ENCODE measurements at places on chromosomes 7 and 10.

DNA sequence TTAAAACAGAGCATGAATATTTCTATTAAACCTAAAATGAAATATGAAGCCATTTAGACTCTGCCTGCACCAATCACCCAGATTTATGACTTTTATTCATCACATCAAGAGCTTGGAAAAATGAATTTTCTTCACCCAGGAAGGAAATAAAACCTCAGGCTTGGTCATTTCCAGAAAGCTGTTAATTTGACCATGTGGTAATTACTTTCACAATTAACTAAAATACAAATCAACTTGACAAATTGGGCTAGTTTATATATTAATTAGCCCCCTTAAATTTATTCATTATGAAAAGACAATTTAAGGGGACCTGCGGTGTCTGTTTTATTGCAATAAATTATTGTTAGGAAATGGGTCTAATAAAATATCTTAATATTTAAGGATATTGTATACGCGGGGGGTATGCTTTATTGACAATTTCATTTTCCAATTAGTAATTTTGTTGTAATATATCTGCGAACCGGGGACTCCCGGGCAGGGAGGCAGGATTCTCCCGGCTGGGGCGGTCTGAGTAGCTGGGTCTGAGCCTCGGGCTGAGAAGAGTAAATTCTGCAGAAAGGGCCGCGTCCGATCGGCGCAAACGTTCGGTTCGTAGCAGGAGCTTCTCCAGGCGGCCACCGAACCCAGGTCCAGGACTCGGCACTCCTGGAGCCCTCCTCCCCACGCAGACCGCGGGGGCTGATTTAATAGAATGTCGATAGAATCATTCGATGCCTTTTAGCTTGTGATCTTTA, 9.4 kb upstream of the MNX1 start:
- no peak for DNase-seq

DNA sequence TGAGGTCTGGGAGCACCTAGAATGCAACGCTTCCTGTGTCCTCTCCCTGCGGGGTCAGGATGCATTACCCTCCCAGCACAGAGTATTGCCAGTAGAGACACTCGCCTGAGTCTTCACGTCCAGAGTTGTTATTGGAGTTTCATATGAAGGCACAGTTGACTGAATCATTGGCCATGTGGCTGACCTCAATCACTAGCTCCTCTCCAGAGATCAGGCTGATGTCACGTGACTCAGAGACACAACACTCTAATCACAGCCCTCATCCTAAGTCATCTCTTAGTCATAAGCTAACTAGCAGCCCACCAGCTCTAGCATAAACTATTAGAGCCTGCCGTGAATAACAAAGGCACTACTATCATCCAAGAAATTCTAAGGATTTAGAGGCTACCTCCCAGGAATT, 107.8 kb downstream of the HECW1 start:
- DNase-seq = no peak

- no peak for DNase-seq
Measured at GRCh38 chr7:39260279-39260844, 282.7 kb downstream of the POU6F2 start.

GRCh38 chr10:6486309-6486708, 93.8 kb downstream of the PRKCQ start:
- no peak for DNase-seq

- DNase-seq = no peak
Measured at GRCh38 chr7:124413029-124413428, 352.6 kb downstream of the GPR37 start.

DNA sequence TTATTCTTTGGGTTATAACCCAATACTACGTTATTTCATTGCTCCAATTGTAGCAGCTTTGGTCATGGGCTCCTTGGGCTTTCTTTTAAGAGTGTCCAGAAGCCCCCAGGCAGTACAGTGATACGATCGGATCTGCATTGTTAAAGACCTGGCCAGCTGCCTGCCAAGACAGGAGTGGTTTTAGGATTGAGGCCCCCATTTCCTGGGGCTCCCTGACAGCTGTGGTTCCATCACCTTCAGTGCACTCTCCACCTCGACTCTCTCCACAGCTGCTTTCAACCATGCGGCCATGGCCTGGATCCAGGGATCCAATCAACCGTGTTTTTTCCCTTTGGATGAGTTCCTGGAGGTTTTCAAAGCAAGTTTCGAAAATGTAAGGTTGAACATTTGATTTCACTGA, 123.4 kb upstream of the BTBD16 start:
- no peak for DNase-seq

- no peak for DNase-seq
Measured at GRCh38 chr7:142153400-142153799, 41.9 kb downstream of the MGAM2 start.

DNA sequence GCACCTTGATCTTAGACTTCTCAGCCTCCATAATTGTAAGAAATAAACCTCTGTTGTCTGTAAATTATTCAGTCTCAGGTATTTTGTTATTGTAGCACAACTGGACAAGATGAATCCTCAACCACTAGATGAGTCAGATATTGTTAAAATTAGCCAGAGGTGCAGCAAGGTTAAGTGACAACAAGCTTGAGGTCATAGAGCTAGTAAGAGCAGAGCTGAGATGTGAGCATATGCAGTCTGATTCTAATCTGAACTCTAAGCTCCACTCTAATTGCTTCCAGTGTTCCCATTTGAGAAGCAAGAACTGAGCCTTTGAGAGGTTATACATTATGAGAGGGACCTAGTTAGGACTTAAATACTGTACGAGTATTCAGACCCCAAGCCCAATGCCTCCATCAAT, 93.1 kb downstream of the FZD1 start:
- no peak for DNase-seq

- no peak for DNase-seq
Measured at GRCh38 chr7:39460486-39460885, 105.7 kb upstream of the YAE1 start.

GRCh38 chr7:135940077-135941075, 36.8 kb downstream of the MTPN start:
- no peak for DNase-seq

DNA sequence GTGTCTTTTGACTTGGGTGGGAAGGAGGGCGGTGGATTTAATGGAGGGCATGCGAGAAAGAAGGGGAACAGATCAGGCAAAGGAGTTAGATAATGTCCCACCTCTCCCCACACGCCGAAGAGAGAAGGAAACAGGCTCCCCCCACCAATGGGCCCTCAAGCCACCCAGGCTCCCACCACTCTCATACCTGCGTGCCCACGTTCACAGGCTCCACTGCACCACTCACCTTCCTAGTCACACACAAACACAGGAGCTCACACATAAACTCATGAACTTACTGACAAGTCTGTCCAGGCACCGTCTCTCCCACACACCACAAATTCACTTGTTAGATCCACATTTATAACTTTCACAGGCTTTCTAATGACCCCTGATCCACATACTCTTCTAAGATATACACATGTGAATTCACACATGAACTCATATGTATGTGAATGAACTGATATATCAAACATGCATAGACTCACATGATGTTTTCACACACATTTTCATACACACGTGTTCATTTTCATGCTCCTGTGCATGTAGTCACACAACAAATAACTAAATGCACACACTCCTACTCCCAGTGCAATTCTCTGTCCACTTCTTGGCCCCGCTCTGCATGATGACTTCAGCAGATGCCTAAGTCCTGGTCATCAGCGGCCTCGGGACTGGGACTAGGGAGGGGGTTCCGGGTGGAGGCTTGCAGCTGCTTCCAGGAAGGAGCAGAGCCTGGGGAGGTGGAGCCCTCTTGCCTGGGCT, 1.5 kb downstream of the LZTS2 start:
- no peak for DNase-seq

DNA sequence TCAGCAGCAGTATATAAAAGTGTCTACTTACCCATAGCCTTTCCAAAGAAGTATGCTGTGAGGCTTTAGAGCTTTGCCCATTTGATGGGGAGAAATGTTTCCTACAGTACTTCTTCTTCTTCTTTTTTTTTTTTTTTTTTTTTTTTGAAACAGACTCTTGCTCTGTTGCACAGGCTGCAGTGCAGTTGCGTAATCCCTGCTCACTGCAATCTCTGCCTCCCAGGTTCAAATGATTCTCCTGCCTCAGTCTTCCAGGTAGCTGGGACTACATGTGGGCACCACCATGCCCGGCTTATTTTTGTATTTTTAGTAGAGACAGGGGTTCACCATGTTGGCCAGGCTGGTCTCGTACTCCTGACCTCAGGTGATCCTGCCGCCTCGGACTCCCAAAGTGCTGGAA, 101.7 kb upstream of the TMEM26 start:
- no peak for DNase-seq

GRCh38 chr10:69107176-69107490, 16.8 kb upstream of the VPS26A start:
- no peak for DNase-seq

DNA sequence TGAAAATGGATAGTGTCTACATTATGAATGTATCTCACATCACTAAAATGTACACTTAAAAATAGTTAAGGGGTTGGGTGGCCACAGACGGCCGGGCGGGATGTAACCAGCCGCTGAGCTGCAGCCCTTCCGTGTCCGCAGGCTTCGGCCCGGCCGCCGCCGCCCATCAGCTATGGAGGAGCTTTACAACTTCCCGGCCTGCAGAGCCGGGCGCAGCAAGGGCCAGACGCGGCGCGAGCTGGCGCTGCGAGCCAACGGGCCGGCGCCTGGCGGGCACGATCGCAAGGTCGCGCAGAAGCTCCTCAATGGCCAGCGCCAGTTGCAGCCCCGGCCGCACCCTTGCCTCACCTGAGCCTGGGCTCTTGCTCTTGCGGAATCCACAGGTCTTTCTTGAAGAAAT, 69.1 kb downstream of the KMT2C start:
- DNase-seq = no peak

DNA sequence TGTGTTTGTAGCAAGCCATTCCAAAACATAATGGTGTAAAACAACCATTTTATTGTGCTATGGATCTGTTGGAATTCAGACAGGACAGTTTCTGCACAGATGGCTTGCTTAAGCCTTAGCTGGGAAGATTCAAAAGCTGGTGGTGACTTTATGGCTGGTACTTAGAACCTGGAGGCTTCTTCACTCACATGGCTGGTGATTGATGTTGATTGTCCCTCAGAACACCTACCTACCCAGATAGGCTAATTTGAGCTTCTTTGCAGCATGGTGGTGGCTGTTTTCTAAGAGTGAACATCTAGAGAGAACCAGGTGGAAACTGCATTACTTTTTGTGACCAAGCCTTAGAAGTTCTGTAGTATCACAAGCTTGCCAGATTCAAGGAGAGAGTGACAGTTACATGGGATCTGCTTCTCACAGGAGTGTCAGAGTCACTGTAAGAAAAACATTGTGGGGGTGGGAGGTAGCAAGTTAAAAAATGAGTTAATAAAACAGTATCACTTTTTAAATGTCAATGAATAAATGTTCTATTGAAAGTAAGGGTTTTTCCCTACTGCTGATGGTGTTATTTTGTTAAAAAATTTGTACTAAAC, 7.1 kb downstream of the R3HCC1L start:
- DNase-seq = no peak

- DNase-seq = no peak
Measured at GRCh38 chr7:103573479-103574058, 127.6 kb upstream of the SLC26A5 start.

- no peak for DNase-seq
Measured at GRCh38 chr10:48740015-48740707, 55.5 kb downstream of the WDFY4 start.

DNA sequence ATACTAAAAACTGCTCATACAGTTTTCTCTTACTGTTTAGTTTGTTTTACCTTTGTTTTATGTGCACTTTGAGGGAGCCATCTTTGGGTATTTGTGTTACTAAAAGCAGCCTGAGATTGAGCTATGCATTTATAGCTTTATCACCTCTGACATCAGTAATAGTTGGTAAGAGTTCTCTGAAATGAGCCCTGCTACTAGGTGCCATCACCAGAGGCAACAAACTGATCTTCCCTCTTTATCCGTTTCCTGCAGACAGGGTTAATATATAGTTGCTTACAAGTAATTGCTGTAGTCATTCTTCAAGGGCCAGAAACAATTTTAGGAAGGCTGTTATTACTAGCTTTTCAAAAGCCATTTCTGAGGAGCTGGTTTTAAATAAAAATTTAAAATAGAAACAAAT, 49.1 kb downstream of the KIF20B start:
- DNase-seq = no peak

GRCh38 chr10:12135631-12136030, 6.2 kb downstream of the SEC61A2 start:
- no peak for DNase-seq

GRCh38 chr10:133453516-133454203, at the start of gene SCART1:
Gene SCART1 (plus strand): TSS chr10:133453945. CDS start chr10:133453998, 53 bp downstream.
- no peak for DNase-seq

DNA sequence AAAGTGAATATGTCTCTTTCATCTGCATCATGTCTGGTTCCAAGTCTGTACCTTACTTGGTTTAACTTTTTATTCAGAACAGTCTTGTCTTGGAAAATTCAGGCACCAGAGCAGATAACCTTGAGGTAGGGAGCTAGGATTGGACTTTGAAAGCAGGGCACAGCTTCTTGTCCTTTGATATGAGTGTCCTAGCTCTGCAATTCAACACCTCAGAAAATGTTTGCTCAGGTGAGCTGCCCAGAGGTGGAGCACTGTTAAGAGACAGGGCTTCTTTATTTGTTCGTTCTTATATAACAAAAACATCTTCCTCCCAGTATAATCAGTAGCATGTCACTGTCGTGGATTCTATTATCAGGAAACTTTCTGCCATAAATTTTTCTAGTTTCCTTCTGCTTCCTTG, 118.3 kb downstream of the LRRC4 start:
- DNase-seq = no peak

DNA sequence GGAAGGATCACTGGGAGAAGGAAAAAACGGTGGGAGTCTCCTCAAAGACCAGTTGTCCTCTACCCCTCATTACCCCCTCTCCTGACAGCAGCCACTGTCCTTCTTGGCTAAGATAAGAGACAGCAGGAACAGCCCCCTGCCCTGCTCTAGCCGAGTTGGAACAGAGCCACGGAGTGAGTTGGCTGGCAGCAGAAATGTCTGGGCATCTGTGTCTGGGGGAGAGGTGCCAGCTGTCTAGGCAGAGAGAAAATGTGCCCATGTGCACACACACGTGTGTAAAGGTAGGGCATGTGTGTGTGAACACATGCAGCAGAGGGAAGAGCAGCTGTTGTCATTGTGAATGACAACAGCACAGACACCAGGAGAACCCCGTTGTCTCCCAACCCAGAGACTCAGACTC, 9.4 kb upstream of the HILPDA start:
- no peak for DNase-seq

- DNase-seq = no peak
Measured at GRCh38 chr10:12635127-12635541, 285.8 kb downstream of the CAMK1D start.

DNA sequence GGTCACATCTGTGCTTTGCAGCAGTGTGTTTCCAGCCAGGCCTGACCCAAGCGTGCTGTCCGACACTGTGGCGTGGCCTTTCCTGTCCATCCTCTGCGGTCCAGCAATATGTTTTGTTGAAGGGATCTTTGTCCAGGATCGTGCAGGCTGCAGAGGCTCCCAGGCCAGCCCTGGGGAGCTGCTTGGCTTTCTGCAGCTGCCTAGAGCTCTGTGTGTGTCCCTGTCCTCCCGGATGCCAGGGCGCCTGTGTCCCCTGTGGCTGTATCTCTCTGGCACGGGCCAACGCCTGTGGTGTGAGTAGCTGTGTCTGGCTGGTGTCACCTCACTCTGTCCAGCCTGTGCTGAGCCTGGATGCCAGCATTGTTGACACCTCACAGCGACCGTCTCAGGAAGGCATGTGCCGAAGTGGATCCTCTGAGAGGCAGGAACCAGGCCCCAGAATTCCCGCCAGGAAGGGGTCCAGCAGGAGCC, 94.5 kb downstream of the INPP5A start:
- no peak for DNase-seq

GRCh38 chr10:33573606-33574005, 239.1 kb upstream of the NRP1 start:
- DNase-seq = no peak

Measured in T-cell (primary cell).